Endodermal cell (in vitro differentiated cells): ENCODE measurements at places on chromosomes 1 and 21. TPM values are rescaled to one million over a fixed set of nuclear protein-coding genes. Genes with fewer than 3 reads are reported as not detected.

- DNase-seq: no peak
Observed at GRCh38 chr1:185825556-185825955, 91.4 kb downstream of the HMCN1 start.

GRCh38 chr21:30193201-30193600 is 22.7 kb downstream of the CLDN8 start:
- DNase-seq: no peak

OR10Z1 gene
- not detected in 3 replicates for total RNA-seq

GRCh38 chr1:196598942-196599748 is 9.1 kb downstream of the KCNT2 start:
- no peak for DNase-seq

PEF1 gene
- total RNA-seq: 51.0 to 59.1 TPM (median 56.3 TPM) in 3 replicates

- no peak for DNase-seq
Observed at GRCh38 chr1:95095833-95096217, 21.3 kb upstream of the TLCD4 start.

DNA sequence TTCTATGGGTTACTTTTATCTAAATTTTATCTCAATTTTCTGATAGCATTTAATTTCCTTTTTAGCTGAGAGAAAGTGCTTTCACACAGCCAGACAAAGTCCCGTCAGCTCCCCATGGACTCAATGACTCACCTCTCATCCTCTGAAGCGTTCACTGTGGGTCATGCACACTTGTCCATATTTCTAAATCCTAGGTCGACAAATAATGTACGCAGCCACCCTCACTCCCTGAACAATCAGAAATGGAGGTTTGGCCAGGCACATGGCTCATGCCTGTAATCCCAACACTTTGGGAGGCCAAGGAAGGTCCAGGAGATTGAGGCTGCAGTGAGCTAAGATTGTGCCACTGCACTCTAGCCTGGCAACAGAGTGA is 42.4 kb upstream of the COA6 start:
- DNase-seq: no peak

DNA sequence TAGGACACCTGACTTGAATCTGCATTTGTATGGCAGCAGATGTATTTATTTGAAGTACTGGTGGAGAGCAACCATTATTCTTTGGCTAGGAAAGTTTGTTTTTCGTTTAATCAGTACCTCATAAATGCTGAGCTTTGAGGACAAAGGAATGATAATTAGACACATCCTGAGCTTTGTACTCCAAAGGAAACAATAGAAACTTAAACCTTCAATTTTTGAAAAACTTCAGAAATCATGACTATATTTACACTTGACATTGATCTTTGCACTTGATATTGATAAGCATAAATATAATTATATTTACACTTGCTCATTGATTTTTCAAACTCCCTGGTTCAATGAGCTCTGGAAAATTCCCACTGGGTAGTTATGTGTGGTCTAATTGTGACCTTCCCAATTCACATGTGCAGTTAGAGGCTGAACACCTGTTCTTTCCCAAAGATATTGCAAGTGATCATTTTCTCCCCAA is 10.7 kb downstream of the PATJ start:
- no peak for DNase-seq

- DNase-seq: peak; percentile 71
Observed at GRCh38 chr1:197614916-197615692, 160.2 kb downstream of the DENND1B start.

DNA sequence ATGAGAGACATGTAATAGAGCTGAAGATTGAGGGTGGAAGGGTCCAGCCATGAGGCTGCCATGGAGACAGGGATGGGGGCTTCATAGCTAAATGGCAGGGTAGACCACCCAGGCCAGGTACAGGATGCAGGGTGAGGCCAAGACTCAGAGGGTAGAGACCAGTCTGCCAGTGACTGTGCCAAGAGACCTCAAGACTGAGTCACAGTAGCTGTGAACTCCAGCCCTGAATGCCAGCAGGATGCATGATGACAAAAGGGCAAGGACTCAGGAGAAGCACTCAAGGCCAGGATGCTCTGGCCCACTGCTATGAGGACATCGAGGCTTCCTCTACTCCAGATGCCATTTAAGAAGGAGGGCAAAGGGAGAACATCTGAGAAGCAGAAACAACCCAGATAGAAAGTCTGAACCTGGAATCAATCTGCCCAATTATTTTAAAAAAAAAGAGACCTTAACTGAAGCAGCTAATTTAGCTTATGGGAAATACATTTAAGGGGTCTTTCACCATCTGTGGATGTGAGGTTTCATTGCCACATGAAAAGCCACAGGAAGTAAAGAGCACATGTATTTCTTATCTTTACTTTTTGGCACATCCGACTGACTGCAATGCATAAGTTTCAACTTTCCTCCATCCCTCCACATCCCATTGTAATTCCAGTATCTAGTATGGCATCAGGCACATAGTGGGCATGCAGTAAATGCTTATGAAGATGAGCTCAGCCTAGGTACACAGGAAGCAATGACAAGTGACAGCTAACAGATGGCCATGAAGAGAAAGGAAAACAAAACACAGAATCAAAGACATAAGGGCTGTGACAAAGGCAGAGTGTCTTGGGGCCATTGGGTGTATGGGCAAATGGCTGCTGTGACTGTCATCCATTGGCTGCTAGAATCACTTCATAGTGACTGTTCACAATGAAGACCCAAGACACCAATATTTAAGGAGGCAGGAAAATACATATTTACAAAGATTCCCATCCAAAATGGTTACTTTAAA is 40.2 kb downstream of the SUSD4 start:
- no peak for DNase-seq

GPR52 gene
- 1.0 and 1.1 TPM in 2 replicates for total RNA-seq

DNA sequence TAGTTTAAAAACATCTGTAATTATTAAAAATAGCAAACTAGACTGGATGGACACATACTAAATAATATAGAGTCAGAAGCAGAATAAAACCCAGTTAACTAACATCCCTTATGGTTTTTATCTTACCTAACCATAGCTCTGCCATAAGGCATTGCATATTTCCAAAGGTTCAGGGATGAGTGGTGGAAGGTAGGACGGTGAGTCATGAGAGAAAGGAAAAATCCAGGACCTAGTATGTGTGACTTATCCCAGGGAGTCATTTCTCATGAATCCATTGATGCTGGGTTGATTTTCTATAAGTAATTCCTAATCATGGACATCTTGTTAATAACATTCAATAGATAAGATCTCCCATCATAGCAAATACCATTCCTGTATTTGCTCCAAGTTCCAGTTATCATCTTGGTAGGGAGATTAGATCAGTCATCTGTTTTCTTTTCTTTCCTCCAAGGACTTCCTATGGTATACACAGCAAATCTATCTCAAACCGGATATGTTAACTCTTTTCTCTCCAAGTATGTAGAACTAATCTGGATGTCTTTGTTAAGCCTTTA is 490.7 kb upstream of the B3GALT2 start:
- DNase-seq: no peak

RNU1-3 gene
- total RNA-seq: 2,483 and 2,807 TPM in 2 replicates

- DNase-seq: peak; percentile 46
Observed at GRCh38 chr1:45325851-45326506, 716 bp upstream of the HPDL start.

DNA sequence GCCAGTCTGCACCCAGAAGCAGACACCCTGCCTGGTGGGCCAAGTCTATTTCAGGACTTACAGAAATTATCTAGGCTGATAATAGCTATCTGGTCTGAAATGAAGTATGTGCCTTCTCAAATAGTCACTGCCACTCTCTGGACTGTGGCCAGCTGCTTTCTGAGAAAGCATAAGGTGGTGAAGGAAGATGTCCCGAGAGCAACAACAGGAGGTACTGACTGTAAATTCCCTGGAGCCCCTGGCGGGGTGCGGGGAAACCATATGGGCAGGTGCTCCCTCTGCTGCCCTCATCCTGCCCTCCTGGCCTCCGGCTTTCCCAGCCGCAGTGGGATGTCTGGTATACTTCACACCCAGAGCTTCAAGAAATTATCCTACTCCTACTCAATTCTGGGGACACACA is 86.8 kb downstream of the TGFBR3 start:
- no peak for DNase-seq

- peak; percentile 49 for DNase-seq
Observed at GRCh38 chr1:162631546-162632191, 595 bp upstream of the DDR2 start.

MCOLN2 gene
- total RNA-seq: 0.29 and 0.54 TPM in 2 replicates

DNA sequence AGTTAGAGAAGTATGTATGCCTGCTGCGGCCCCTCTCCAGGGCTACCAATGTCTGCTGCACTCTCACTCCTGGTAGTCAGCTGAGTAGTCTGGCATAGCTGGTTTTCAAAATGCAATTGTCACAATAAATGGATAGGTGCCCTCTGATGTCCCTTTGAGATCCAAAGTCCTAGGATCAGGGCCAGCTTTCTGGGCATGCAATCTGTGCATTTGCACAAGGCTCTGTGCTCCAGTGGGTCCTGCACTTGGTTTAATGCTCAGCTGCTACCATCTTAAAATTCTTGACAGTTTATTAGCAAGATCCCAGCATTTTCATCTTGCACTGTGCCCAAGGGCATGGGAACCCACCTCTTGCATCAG is 233.8 kb downstream of the LTN1 start:
- no peak for DNase-seq

HRNR gene
- not detected in 2 replicates for total RNA-seq

LCE6A gene
- not detected in 3 replicates for total RNA-seq

COL9A2 gene
- 224 to 488 TPM (median 470 TPM) in 3 replicates for total RNA-seq

RNU1-4 gene
- 2,483 and 2,807 TPM in 2 replicates for total RNA-seq

GRCh38 chr1:44418022-44418673 is 13.1 kb downstream of the RNF220 start:
- peak; percentile 77 for DNase-seq

DNA sequence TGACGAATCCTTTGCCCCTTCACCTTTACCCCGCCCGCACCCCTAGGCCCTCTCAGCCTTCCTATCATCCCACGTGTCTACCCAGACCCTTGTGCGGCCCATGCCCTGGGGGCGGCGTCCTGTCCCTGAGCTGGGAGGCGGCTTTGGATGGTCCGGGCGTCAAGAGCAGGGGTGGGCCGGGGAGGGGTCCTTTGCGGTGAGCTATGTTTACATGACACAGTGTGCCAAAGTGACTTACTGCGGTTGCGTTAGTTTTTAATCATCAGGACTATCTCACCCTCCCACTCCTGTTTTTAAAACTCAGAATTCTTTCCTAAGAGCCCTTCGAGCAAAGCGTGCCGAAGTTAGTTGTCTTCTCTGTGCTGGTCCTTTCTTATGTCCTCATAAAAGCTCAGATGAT is 144.6 kb downstream of the PGBD5 start:
- no peak for DNase-seq

UMODL1 gene
- 0.24 and 0.32 TPM in 2 replicates for total RNA-seq

GRCh38 chr1:4310396-4310923 is 343.9 kb upstream of the AJAP1 start:
- peak; percentile 20 for DNase-seq

CA6 gene
- total RNA-seq: not detected in 3 replicates
